ENCODE measurements at places on chromosomes 7 and 10.

DNA sequence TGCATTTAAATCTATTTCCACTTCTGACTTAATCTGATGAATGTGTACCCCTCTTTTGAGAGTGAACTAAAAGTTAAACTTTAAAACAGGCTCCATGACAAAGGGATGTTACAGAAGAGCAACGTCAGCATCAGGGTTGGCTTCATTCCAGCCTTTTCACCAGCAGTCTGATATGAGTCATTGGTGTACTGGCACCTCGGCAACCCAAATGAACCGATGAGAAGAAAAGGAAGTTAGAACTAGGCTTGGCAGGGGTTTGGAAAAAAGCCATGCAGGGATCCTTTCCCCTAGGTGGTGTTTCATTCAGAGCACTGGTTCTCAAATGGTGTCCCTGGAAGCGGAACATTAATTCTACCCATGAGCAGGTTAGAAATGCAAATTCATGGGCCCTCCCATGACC is 53.6 kb downstream of the SEC61G start:
- no peak for DNase-seq

- no peak for DNase-seq
Observed at GRCh38 chr7:113519472-113519871, 399.3 kb downstream of the PPP1R3A start.

- DNase-seq = no peak
Observed at GRCh38 chr7:118305671-118306070, 81.2 kb downstream of the ANKRD7 start.

DNA sequence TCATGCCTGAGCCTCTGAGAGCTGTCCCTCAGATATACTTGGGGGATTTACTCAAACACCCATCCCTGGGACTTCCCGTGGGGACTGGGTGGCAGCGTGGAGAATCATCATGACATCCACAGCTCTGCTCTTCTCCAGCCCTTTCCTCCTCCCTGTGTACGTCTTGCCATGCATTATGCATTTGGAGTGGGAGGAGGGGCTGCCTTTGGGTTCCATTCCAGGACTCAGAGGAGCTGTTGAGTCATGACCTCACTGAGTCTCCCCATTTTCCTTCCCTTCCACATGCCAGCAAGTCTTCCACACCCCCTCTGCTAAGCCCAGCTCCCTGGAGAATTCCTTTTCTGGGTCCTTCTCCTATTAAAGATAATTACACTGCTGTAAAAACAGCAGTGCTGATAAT is 480.7 kb downstream of the SORCS3 start:
- no peak for DNase-seq

DNA sequence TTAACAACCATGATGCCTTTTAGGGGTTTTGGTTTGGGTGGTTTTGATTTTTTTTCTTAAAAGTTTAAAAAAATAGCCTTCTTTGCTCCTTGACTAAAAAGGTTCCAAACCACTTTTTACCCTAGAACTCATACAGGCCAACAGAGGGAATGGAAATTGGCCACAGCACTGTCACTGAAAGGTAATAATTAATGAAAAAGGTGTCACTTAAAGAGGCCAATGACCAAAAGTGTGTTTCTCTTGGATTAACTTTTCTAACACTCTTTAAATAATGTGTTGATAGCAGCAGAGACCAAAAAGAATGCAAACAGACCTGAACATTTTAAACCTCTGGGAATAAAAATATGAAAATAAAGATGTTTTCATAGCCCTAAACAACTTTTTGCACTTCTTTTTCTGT is 221.1 kb upstream of the TCF7L2 start:
- no peak for DNase-seq

- no peak for DNase-seq
Observed at GRCh38 chr10:93967756-93968155, 26.0 kb upstream of the PLCE1 start.

DNA sequence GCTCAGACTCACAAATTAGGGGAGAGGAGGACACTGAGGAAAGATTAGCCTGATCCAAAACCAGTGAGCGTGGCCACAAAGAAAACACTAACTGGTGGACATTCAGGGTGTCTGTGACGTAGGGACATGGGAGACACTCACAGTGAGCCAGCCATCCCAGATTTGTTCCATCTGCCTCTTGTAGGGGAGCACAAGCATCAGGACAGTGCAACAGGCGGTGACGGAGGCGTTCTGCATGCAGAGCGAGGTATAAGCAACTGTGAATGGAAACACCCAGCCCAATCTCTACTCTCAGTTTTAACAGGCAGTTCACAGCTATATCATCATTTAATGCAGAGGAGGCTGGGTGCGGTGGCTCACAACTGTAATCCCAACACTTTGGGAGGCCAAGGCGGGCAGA is 52.8 kb upstream of the TOMM7 start:
- no peak for DNase-seq

GRCh38 chr7:94389381-94389780 is 5.3 kb upstream of the COL1A2 start:
- DNase-seq = no peak

GRCh38 chr10:121598263-121599249 is at the start of gene FGFR2:
Gene FGFR2 (minus strand): TSS chr10:121598444. CDS start chr10:121593817, 4,627 bp downstream.
- peak; percentile 88 for DNase-seq

DNA sequence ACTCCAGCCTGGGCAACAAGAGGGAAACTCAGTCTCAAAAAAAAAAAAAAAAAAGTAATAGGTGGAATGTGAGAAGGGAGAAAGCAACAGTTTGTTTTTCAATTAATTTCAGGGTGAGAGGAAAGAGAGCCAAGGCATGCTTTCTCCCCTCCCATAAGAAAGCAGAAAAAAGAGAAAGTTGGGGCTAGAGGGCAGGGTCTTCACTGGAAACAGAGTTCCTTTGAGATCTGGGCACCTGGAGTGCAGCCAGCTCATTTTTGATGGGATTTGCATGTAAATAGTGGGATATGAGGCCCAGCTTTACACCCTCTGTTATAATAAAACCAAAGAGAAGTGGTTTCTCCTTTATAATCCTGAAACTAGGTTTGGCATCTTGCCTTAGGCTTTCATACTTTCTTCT is 13.8 kb upstream of the STOX1 start:
- DNase-seq = no peak

DNA sequence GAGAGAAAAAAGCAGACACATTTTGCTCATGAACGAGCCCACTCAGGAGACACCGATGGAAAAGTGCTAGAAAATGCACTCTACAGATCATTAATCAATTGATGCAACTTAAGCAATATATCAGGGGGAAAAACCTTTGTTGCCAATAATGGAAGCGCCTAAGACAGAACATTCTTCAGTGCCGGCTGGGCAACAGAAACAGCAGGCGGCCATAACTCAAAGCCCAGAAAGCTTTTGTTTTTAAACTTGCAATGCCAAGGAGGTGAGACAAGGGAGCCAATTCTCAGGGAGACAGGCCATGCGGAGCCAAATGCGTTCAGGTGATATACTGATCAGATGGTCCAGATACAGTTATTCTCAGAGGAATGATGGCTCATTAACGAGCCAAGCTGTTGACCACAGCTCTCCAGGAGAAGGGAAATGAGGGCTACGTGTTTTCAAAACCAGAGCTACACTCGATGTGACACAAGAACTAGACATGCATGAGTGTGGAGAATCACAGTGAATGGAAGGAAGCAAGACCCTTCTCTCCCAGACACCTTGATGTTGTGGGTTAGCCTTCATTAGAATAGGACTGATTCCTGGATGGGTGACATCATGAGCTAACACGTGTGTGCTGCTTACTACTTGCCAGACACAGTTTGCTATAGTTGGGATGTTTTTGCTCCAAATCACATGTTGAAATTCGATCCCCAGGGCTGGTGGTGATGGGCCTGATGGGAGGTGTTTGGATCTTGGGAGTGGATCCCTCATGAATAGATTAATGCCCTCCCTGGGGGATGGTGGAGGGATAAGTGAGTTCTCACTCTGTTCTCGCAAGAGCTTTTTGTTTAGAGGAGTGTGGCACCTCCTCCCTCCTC is 79.1 kb upstream of the KCNMA1 start:
- DNase-seq = no peak

GRCh38 chr10:11730779-11731178 is 11.4 kb upstream of the ECHDC3 start:
- DNase-seq = no peak

GRCh38 chr7:101959342-101959741 is 141.9 kb downstream of the CUX1 start:
- no peak for DNase-seq

- DNase-seq = no peak
Observed at GRCh38 chr10:12572281-12572680, 222.9 kb downstream of the CAMK1D start.

- no peak for DNase-seq
Observed at GRCh38 chr7:44617225-44617890, 10.9 kb downstream of the OGDH start.

DNA sequence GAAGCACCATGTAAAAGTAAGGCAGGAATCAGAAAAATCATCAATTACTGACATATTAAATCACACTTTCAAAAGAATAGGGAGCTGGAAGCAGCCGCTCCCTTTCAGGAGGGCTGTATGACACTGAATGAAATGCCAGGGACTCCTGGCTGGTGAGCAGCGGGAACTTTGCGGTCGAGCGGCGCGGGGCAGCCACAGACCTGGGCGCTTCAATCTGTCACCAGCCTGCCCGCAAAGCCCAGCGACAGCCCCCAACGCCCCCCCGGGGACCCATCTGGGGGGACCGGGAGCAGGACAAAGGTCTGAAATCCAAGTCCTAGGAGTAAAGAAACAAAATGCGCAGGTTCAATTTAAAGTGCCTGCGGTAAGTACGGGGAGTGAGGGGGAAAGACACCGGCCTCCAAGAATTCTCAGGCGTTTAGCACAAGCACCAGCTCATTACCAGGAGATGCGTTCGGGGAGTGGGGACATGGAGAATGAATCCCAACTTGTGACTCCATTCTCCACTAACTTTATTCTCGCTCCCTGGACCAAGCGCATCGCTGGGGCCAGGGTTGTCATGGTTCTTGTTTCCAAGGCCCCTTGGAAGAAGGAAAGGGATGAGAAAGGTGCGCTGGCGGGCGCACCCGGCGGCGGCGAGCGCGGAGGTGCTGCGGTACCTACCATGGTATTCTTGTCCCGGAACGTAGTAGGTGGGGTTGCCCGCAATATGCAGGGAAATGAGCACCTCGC is 824 bp downstream of the RELN start:
- DNase-seq = peak; percentile 46

DNA sequence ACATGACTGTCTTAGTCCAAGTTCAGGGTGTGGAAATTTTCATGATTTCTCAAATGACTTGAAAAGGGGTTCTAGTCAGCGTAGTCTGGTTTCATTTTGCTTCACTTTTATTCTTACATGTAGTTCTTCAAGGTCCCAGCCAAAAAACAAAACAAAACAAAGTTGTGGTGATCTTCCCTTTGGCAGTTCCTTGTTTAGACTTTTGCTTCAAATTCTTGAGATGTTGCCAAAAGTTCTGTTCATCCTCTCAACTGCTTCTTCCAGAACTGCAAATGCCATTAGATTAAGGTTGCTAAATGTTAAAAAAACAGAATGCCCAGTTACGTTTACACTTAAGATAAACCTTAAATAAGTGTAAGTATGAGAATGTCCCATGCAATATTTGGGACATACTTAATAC is 370.8 kb upstream of the LRRTM3 start:
- DNase-seq = no peak

GRCh38 chr7:156772725-156773124 is 120.3 kb downstream of the LMBR1 start:
- no peak for DNase-seq
